ENCODE measurements at places on chromosomes 1 and 21. TPM values are rescaled to one million over a fixed set of nuclear protein-coding genes. Genes with fewer than 3 reads are reported as not detected.

DNA sequence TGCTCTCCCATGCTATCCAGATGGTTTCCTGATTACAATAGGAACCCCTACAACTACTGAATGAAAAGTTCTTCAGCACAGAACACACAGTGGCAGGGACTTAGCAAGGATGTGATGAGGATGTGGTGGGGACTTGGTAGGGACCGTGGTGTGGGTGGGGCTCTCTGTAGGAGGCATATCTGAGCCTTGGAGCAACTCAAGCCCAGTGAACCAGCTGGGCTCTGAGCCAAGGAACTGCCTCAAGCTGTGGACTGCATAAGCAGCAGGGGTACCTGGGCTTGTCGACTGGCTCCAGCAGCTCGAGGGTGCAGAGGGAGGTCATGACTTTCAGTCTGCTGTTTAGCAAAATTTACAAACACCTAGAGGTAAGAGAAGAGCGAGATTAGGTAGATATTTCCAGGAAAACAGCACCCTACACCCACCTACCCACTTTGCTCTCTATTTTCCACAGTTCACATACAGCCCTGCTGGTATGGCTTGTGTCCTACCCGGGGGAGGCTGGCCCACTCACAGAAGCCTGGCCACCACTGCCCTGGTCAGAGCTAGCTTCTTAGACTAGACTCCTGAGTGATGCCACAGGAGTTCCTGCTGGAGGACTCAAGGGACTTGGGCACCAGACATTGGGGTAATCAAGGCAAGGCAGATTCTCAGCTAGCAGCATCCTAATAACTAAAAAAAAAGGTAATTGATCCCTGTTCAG is 86.8 kb upstream of the GCLM start:
- no peak overlapping the region for H3K27ac ChIP-seq
- H3K4me1 ChIP-seq, result peaks cover 4% of the 10 kb centered on the region
- no peak for DNase-seq

DNA sequence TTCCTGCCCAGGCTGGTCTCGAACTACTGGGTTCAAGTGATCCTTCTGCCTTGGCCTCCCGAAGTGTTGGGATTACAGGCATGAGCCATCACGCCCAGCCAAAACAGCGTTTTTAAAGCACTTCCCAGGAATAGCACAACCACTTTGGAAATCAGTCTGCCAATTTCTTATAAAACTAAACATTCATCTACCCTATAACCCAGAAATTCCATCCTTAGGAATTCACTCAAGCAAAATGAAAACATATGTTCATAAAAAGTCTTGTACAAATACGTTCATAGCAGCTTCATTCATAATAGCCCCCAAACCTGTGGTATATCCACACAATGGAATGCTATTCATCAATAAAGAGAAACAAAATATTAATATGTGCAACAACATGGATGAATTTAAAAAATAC is 36.1 kb downstream of the PHC2 start:
- H3K27ac ChIP-seq, result no peak overlapping the region
- H3K4me1 ChIP-seq, result peaks cover 13% of the 10 kb centered on the region
- H3K27me3 ChIP-seq, result peaks cover 47% of the 10 kb centered on the region
- H3K36me3 ChIP-seq, result no peaks in the 10 kb centered on the region
- DNase-seq, result no peak

DNA sequence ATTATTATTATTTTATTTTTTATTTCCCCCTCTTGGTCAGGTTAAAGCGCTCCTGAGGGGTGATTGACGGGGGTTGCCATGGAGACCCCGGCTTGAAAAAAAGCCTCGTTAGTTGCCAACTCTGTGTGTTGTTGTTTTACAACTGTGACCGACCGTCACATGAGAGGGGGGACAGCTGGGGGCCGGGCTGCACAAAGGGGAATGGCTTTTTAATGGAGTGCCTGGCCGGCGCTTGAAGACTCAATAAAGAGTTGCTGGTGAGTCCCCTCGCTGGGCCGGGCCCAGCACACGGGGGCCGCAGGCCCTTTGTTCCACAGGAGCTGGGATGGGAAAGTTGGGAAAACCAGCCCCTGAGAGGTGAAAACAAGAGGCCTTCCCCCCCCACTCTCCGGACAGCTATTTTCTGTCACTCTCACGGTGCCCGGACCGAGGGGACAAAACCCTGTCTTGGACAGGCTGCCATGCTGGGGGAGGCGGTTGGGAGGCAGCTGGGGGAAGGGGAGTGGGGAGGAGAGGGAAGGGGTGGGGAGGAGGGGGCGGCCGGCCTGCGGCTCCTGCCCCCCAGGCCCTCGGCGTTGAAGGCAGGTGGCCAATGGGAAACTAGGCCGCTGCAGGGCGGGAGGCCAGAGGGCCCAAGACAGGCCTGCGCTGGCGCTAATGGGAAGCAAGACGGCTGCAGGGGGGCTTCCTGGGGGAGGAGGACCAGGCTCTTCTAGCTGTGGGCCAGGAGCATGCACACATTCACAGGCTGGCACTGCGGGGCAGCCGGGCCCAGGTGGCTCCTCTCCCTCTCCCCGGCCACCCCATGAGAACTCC is 67.6 kb downstream of the CASZ1 start:
- H3K4me1 ChIP-seq, result no peaks in the 10 kb centered on the region
- H3K4me3 ChIP-seq, result no peak overlapping the region
- no peak overlapping the region for H3K27ac ChIP-seq

- no peak for DNase-seq
- peaks cover 9% of the 10 kb centered on the region for H3K4me1 ChIP-seq
- no peak overlapping the region for H3K27ac ChIP-seq
- H3K27me3 ChIP-seq, result peaks cover 7% of the 10 kb centered on the region
- no peak overlapping the region for H3K4me3 ChIP-seq
These were observed 132.0 kb downstream of the FOXD2 start for GRCh38 chr1:47569681-47570470.

DNA sequence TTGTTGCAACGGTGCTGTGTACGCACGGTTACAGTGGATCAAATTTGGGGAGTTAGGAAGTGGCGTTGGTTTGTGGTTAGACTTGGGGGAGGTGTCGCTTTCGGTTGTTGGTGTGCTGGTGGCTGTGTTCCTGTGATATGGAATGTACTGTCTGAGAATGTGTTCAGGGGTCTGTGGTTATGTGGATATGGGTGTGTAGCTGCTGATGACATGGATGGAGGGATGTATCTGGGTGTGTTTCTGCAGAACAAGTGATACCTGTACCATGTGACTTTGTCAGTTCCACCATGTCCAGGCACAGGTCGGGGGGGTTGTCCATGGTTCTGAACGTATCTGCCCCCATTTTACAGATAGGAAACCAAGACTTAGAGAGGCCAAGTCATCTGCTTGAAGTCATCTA is 22.7 kb downstream of the PAX7 start:
- no peak for DNase-seq
- peaks cover 7% of the 10 kb centered on the region for H3K4me1 ChIP-seq
- H3K36me3 ChIP-seq, result no peaks in the 10 kb centered on the region
- peaks cover 67% of the 10 kb centered on the region for H3K27me3 ChIP-seq
- no peak overlapping the region for H3K4me3 ChIP-seq

DNA sequence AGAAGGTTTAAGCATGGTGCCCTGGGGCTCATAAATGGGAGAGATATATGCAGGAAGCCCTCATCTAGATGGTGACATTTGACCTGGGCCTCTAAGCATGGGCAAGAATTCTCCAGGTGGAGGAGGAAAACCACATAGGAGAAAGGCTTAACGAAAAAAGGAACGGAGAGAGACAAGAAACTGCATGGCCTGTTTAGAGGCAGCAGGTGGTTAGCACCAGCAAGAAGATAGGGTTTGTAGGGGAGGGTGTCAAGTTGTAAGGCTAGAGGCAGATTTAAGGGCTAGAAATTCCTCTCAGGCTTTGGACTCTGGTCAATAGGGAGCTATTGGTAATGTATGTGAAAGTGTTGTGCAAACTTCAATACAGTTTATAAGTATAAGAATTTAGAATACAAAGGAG is 8.2 kb upstream of the MAPKAPK2 start:
- DNase-seq, result no peak
- no peak overlapping the region for H3K4me3 ChIP-seq
- H3K27ac ChIP-seq, result no peak overlapping the region

DNA sequence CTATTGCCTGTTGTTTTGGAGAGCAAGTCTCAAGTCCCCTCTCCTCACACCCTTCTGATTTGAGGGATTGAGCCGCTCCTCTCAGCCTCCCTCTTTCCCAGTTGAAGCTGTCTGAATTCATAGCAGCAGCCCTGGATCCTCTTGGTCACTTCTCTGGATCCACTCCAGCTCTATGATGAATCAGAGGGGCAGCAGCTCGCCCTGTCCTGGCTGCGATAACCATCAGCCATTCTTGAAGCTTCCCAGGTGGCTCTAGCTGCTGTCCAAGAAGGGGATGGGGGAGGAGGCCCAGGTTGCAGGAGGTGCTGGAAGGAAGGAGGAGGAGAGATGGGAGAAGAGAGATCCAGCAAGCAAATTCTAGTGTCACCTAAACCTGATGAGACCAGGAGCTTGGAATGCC is 31.3 kb downstream of the WNT4 start:
- no peak overlapping the region for H3K27ac ChIP-seq
- H3K36me3 ChIP-seq, result peaks cover 12% of the 10 kb centered on the region
- peaks cover 2% of the 10 kb centered on the region for H3K4me1 ChIP-seq
- H3K27me3 ChIP-seq, result no peaks in the 10 kb centered on the region
- H3K4me3 ChIP-seq, result no peak overlapping the region
- no peak for DNase-seq

- H3K36me3 ChIP-seq, result peaks cover 1% of the 10 kb centered on the region
- no peak for DNase-seq
- H3K27me3 ChIP-seq, result peaks cover 34% of the 10 kb centered on the region
These were observed 9.4 kb downstream of the C1orf162 start for GRCh38 chr1:111483166-111483565.

FAM167B gene
- 0.80 TPM for total RNA-seq
